NCI-H1105 (cell line): ENCODE measurements at places on chromosomes 16 and 17.

GRCh38 chr17:29107084-29107483, 64.1 kb downstream of the PIPOX start:
- no peak for DNase-seq

GRCh38 chr17:68378268-68379176, 78.8 kb downstream of the WIPI1 start:
- no peak for DNase-seq

DNA sequence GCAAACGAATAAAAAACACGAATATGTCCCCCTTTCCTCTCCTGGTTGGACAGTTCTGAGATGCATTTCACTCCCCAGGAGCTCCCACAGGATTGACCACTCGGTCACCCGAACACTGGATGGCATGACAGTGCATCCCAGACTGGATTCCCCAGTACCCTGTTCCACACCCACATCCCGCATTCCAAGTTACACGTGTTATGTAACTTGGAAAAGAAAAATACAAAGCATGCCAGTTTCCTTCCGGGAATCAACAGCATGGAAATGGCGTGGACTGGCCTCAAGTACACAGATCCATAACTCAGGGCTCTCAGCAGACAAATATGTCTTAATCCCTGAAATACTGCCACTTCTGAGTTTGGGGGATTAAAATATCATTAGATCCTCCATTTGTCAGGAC, 12.6 kb upstream of the KLHL36 start:
- no peak for DNase-seq

GRCh38 chr17:40443196-40443987, at the start of gene IGFBP4:
IGFBP4 (plus strand) TSS chr17:40443450; CDS start chr17:40443736, 286 bp downstream.
- peak; percentile 42 for DNase-seq

GRCh38 chr16:82625066-82625968, 1.5 kb upstream of the CDH13 start:
- DNase-seq, result no peak

DNA sequence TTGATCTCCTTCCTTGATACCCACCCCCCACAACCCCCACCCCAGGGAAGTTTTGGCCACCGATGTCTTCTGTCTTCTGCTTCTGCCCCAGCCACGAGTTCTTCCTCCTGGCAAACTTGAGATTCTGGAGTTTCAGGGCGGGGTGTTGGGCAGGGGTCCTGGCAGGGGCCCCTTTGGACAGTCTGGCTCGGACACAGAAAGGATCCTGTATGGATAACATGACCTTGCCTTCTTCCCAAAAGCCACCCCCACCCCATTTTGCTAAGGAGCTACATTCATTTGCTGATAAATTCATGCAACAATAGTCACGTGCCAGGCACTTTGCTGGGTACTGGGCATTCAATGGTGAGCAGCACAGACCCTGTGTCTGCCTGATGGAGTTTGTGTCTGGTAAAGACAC, 5.9 kb upstream of the COL1A1 start:
- no peak for DNase-seq

DNA sequence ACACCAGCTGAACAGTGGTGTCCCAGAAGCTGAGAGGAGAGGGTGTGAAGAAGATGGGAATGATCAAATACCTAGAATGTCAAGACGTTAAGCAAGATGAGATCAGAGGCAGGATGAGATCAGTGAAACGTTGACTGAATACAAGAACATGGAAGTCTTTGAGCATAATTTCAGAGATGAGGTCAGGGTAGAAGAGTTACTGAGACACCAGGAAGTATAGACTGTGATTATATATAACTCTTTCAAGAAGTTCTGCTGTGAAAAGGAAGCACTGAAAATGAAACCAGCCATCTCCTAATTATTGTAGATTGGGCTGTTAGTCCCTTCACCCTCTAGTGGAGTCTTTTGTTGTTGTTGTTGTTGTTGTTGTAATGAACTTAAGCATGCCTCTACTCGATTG, 9.1 kb downstream of the SHCBP1 start:
- no peak for DNase-seq

GRCh38 chr16:17757808-17758207, 287.0 kb upstream of the XYLT1 start:
- DNase-seq, result no peak

- DNase-seq, result no peak
Measured at GRCh38 chr17:33012522-33013033, 20.9 kb downstream of the SPACA3 start.

- no peak for DNase-seq
Measured at GRCh38 chr17:45405250-45406086, 27.2 kb downstream of the ARHGAP27 start.

DNA sequence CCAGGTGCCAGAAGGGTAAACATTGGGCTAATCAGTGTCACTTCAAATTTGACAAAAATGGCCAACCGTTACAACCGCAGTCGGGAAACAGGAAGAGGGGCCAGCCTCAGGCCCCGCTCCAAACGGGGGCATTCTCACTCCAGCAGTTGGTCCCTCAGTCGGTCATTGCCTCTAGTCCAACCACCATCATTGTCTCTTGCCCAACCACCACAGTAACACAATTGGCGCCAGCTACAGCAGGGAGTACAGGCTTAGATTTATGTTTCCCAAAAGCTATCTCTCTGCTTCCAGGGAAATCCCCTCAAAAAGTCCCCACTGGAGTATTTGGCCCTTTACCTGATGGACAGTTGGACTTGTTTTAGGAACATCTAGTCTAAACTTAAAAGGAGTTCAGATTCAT, 20.3 kb downstream of the ALOX15B start:
- no peak for DNase-seq

DNA sequence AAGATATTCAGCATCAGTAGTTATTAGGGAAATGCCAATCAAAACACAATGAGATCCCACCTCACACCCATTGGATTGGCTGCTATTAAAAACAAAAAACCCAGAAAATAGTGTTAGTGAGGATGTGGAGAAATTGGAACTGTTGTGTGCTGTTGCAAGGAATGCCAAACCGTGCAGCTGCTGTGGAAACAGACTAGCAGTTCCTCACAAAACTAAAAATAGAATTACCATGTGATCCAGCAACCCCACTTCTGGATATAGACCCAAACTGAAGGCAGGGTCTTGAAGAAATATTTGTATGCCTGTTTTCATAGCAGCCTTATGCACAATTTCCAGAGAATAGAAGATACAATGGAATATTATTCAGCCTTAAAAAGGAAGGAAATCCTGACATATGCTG, 46.0 kb downstream of the FOXK2 start:
- no peak for DNase-seq
